ENCODE measurements at places on chromosomes 5 and 9. TPM values are rescaled to one million over a fixed set of nuclear protein-coding genes. Genes with fewer than 3 reads are reported as not detected.

DNA sequence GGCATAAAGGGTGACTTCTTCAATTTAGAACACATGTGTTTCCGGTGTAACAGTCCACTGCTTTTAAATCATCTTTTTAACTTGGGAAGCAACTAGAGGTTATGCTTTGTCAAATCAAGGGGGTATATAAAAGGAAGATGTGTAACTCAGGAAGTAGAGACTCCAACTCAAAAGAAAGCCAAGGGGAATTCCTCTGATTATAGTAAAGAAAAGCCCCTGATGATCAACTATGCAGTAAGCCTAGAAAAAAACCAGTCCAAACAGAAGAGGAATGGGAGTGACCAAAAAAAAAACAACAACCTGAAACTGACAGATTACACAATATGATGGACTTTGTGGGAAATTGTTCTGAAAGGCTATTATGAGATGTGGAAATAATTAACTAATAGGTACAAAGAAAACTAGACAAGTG is 90.3 kb downstream of the AK8 start:
- DNase-seq, result no peak

DNA sequence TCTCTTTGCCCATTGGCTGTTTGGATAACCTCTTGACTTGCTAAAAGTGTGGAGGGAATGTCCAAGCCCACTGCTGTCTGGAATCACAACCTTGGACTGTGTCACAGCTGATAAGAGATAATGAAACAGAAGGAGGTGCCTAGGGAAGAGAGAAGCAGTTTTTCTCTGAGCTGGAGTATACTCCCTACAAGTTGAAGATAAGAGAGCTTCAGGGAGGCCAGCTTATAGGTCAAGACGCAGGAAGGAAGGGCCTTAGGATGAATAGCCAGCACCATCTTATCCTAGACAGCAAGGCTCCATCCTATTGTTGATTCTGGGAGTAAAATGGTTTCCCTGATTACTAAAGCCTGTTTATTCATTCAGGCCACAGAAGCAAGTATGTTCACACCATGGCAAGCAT is 244.7 kb downstream of the NPR3 start:
- DNase-seq, result no peak

- peak; percentile 74 for DNase-seq
These were observed 32.3 kb downstream of the TNPO1 start for GRCh38 chr5:72848474-72849428.

GRCh38 chr9:106718936-106719335 is 144.0 kb upstream of the ZNF462 start:
- DNase-seq, result no peak

GRCh38 chr5:130109152-130109551 is 204.9 kb downstream of the CHSY3 start:
- DNase-seq, result no peak

DNA sequence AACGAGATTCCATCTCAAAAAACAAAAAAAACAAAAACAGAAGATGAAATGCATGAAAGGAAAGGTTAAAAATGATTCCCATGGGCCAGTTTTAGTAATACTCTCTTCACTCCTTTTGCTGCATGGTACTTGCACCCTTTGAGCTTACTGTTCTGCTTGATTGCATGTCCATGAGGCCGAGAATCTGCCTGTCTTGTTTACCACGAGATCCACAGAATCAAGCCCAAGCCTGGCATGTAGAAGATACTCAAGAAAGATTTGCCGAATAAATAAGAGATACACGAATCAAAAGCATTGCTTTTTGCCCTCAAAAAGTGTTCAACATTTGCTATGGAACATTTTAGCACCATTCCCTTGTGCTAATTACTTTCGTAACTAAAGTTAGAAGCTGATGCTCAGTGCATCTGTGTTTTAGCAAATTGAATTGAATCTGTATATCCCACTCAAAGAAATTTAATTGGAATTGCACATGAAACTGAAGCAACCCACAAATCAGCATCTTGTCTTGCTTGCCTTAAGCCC is 1.1 kb downstream of the FAXDC2 start:
- DNase-seq, result no peak

DBH gene
- not detected for total RNA-seq

NDUFS6 gene
- 50.8 TPM for total RNA-seq

CNTNAP3 gene
- 1.5 TPM for total RNA-seq

DNA sequence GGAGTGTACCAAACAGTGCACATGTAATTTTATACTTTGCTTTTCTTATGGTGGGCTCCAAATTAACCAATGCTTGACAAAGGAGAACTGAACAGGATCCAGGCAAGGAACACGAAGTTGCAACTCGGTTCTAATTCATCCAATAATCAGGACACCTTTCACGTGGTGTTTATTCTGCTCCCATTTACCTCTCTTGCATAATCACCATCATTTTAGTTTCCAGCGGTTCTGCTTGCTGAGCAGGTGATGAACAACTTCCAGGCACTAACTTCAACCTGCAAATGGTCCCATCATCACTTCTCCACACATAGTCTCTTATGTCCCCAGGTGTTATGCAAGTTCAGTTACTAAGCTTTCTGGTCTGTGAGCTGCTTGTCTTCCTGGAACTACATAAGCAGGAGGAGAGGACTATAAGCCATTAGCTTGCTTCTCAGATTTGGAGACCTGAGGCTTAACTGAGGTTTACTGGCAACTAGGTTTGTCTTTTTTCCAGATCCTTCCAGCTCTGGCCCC is 326.8 kb upstream of the SLC30A5 start:
- no peak for DNase-seq

All from ovary (tissue), 10 donors.